ENCODE measurements at places on chromosomes 2 and 18.

- DNase-seq: no peak
These were observed 197.1 kb downstream of the SMAD7 start for GRCh38 chr18:48753691-48754090.

GRCh38 chr18:58638441-58638840 is 9.6 kb upstream of the ALPK2 start:
- no peak for DNase-seq

DNA sequence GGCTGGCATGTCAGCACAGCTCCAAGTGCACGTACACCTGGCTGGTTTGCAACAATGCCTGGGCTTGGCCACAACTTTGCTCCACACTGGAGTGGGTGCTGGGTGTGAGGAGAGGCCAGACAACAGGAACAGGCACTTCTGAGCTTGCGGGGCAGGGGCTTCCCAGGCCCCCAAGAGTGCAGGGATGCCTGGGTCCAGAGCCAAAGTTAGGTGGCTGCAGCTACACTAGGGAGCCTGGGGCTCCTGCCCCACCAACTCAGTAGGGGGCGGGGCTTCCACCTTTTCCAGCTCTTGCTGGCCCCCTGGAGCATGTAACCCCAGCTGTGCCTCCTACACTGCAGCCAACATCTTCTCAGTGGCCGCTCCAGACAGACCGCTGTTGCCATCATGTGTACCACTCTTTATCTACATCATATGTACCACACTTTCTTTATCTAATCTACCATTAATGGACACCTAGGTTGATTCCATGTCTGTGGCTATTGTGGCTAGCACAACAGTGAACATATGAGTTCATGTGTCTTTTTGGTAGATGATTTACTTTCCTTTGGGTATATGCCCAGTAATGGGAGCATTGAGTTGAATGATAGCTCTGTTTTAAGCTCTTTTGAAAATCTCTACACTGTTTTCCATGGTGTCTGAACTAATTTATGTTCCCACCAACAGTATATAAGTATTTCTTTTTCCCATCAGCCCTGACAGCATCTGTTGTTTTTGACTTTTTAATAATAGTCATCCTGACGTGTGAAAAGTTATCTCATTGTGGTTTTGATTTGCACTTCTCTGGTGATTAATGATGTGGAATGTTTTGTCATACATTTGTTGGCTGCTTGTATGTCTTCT is 87.9 kb downstream of the ZNF804A start:
- DNase-seq: no peak

GRCh38 chr2:127416506-127417001 is 1.7 kb upstream of the PROC start:
- DNase-seq: no peak

- no peak for DNase-seq
These were observed 129.6 kb downstream of the TTN start for GRCh38 chr2:178677599-178677998.

DNA sequence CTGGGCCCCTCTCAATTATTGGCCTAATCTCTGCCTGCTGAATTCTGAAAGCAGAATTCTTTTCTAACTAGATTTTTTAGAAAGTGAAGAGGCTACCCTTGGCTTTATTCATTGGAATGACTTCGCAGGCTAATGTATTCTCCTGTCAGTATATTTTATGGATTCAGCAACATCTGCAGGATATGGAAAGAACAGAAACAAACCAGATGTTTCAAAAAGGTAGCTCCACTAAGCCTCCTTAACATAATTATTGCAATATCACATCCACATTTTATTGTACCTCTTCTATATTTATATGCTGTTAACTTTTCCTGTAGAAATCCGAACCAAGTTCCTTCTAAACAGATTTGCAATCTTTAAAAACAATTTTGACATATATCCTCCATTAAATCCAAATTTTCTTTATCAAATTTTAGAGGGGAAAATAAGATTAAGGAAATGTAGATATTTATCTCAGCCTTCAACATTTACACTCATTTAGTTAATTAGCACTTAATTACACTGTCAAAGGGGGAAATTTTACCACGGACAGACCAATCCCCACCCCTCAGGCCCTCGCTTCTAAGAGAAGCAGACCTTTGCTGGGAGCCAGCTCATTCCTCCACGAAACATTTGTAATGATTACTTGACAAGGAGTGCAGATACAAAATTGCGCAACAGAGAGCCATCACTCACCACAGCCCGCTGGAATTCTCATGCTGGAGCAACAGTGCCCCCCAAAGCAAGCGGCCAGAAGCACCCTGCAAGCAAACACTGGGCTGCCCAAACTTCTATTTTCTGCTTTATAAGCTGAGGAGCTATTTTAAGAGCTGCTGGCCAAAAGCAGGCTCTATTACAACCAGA is 253.4 kb downstream of the ETAA1 start:
- DNase-seq: no peak

DNA sequence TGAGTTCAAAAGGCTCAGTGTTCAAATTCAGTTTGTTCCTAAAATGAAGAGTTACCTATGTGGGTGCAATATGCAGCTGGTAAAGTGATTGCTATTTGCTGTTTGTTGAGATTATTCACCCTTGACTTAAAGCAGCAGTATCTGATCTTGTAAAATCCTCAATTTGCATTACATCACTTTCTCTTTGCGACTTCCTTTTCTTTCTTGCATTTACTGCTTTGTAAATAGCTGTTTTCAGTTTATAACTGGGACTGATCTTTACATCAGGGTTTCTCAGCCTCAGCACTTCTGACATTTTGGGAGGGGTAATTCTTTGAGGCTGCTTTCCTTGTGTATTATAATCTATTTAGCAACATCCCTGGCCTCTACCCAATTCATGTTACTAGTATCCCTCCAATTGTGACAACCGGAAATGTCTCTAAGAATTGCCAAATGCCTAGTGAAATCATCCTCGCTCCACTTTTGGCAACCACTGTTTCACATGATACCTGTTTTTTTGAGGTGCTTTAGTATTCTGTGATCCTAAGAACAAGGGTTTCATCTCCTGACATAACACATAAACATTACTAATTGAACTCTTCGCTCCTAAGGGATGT is 12.1 kb upstream of the ERCC3 start:
- no peak for DNase-seq

DNA sequence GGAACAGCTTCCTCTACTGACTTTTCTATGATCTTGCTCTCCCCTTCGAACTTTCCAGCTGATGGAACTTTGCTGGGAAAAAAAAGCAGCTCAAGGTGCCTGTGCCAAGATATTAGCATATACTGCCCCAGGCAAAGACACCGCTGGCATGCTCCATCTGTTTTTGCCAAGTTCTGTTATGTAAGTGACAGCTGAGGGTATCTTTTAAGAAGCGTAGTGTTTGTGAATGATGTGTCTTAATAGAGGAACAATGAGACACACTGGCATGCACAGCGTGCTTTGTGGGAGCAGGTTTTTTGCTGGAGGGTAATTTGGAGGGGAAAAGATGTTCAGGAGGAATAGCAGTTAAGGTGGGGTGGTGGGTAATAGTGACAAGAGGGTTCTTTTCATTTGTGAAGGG is 47.8 kb downstream of the SLC4A3 start:
- DNase-seq: no peak

- DNase-seq: no peak
These were observed 4.8 kb downstream of the AMER3 start for GRCh38 chr2:130759906-130760753.

DNA sequence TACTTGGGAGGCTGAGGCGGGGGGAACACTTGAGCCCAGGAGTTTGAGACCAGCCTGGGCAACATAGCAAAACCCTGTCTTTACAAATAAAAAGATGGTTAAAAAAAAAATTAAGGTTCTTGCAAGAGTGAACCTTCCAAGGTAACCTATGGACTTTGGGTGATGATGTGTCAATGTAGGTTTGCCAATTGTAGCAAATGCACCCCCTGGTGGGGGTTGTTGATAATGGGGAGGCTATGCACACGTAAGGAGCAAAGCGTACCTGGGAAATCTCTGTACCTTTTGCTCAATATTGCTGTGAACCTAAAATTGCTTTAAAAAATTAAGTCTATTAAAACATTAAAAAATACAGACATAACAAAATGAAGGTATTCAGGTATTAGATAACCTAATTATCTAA is 70.4 kb downstream of the CWC22 start:
- DNase-seq: no peak

- DNase-seq: no peak
These were observed 200.3 kb downstream of the NYAP2 start for GRCh38 chr2:225599856-225600255.

- no peak for DNase-seq
These were observed 32.3 kb downstream of the SCTR start for GRCh38 chr2:119491776-119492525.

- no peak for DNase-seq
These were observed 143.3 kb upstream of the MGAT5 start for GRCh38 chr2:134110532-134110931.

DNA sequence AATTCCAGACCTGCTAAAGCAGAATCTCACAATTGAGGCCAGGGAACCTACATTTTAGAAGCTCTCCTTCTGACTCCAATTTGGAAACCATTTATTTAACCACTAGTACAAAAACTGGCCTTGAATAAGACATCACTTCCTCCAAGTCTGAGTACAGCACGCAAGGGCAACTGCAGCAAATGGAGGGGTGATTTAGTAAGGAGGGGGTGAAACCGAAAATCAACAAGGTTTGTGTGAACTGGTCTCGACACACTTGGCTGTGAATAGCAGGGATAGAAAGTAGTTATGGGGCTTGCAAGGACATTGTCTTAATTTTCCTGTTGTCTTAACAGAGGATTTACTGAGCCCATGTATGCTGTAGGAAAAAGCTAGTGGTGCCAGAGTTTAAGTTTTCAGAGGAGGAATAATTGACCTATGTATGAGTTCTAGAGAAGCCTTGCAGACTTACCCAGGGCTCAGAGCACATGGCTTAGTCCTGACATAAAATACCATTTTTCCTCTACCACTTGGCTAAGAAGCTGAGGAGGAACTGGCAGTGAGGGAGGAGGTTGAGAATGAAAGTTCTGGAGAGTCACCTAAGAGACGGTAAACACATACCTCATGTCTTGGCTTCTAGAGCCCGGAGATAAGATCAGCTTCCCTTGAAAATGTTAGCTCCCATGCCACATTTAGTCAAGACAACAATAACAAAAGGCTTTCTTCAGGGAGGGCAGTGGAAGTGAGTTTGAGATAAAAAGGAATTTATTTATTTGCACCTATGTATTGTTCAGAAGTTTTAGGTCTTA is 114.8 kb downstream of the SMAD2 start:
- no peak for DNase-seq

- no peak for DNase-seq
These were observed 211.6 kb downstream of the TCF4 start for GRCh38 chr18:55376387-55376786.

GRCh38 chr2:209046163-209046562 is 377.7 kb upstream of the MAP2 start:
- no peak for DNase-seq

DNA sequence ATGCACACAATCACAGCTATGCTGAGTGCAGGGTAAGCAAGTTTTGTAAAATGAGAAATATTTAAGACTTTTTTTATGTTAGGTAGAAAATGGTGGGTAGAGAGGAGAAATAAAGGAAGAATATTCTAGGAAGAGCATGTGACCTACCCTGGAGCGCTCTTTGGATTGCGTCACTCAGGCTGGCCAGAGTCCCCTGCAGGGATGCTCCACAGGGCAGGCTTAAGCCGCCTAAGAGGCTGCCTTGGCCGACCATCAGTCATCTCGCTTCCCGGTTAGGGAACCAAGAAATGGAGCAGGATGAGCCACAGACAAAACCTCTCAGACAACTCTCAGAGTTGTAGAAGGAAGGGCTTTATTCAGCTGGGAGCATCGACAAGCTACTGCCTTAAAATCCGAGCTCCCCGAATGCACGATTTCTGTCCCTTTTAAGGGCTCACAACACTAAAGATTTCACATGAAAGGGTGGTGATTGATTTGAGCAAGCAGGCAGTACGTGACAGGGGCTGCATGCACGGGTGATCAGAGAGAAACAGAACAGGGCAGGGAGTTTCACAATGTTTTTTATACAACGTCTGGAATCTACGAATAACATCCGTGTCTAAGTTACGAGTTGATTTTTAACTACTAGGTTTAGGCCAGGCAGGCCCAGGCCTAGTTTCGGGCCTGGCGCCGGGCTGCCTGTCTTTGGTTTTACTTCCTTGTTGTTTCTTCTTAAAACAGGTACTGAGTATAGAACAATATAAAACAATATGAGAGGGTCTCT is 1072.0 kb downstream of the CBLN2 start:
- no peak for DNase-seq

- DNase-seq: no peak
These were observed 94.4 kb upstream of the RBBP8 start for GRCh38 chr18:22838639-22839277.

- no peak for DNase-seq
These were observed 723.4 kb upstream of the LRRTM4 start for GRCh38 chr2:78245394-78246135.

GRCh38 chr2:167942366-167943081 is 304.9 kb downstream of the STK39 start:
- no peak for DNase-seq

DNA sequence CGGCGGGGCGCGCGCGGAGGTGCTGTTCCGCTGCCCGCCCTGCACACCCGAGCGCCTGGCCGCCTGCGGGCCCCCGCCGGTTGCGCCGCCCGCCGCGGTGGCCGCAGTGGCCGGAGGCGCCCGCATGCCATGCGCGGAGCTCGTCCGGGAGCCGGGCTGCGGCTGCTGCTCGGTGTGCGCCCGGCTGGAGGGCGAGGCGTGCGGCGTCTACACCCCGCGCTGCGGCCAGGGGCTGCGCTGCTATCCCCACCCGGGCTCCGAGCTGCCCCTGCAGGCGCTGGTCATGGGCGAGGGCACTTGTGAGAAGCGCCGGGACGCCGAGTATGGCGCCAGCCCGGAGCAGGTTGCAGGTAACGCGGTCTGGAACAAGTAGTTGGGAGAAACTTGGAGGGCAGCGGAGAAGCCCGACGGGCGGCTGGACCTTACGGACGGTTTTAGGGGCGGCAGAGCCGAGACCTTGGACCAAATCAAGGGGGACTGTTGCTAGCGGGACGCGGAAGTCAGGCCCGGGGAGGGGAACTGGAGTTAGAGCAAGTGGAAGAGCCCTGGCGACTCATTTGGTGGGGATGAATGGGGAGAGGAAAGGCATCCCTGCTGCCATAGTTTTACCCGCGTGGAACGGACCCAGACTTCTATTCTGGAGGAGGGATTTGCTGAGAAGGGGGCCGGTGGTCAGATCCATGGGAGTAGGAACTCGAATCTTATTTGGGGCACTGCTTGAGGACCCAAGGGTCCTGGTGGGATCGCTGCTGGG is 573 bp downstream of the IGFBP2 start:
- no peak for DNase-seq

- no peak for DNase-seq
These were observed 41.4 kb downstream of the STEAP3 start for GRCh38 chr2:119264781-119265692.

DNA sequence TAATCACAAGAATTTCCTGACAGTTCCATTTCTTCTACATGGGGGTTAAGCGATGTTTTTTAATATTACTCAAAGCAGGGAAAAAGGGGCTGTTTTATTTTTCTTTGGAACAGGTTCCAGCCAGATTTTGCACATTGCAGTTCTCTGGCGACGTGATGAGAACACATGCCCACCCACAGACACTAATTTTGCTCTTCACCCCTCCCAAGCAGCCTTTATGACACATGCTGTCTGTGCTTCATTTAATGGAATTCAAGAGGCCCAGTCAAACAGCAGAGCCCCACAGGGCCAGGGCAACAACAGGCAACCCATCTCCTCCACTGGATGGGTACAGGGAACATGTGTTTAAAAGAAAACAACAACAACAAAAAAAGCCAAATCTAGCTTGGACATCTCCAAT is 70.8 kb downstream of the SPRED2 start:
- DNase-seq: no peak
